CD8-positive, alpha-beta memory T cell (primary cell): ENCODE measurements at places on chromosomes 12 and 14. TPM values are rescaled to one million over a fixed set of nuclear protein-coding genes. Genes with fewer than 3 reads are reported as not detected.

TMEM63C gene
- total RNA-seq = 0.68 TPM

DNA sequence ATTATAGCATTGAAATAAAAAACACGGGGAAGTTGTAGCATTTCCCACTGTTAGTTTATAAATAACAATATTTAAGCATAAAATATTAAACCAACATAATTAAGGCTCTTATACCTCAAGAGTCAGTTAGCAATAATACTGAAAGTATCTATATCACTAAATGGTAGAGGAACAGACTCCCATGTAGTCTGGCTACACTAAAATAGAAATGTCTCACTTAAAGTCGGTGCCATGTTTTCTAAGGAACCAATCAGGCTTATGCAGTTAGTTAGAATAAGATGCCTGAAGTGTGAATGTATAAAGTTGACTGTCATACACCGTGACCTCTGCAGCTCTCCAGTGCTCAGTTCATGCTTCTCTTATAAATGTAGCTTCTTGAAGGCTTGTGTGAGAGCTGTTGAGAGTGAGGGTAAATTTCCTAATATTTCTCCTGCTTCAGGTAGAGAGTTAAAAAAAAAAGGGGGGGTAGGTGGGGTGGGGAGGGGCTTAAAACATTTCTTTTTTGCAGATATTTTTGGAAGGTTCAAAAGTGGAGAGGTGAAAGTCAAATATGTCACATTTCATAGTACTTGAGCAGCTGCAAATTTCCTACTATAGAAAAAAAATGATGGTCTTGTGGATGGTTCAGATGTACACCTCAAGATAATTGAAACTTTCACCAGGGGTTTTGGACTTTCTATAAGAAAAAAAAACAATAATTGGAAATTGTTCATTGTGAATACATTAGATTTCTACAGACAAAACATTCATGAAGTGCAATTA is 64.5 kb downstream of the PTCSC3 start:
- no peaks in the 10 kb centered on the region for H3K4me1 ChIP-seq
- no peak overlapping the region for H3K4me3 ChIP-seq
- no peak overlapping the region for H3K27ac ChIP-seq
- DNase-seq = no peak

MYF6 gene
- not detected for total RNA-seq

DNA sequence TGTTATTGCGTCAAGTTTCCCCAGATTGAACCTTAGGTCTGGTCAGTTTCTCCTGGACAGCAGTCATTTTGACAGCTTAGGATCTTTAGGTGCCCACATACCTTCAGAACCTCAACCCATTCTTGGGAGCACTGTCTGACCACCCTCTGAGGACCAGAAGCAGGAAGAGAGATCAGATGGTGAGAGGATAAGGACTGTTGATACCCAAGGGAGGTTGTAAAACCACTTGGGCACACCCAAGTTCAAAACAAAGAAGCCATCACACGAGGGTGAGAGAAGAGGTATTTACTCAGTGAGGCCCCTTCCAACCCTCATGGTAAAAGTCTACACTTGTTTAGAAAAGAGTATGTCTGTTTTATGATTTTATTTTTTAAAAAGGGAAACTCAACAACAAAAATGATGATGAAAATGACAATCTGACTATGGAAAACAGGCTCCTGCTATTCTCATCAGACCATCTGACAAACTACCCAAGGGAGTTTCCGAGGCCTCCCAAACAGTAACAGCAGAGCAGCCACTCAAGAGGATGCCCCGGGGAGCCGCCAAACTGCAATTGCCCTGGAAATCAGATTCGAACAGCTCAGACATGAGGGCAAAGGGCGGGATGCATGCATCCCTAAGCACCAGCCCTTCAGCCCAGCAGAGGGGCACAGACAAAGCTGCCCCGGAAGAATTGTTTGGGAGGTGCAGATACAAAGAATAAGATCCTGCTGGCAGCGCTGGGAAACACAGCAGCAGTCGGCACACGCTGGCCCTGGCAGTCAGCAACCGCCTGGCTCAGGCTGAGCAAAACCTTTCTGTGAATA is 162.6 kb upstream of the PLEKHG7 start:
- H3K4me1 ChIP-seq = peaks cover 48% of the 10 kb centered on the region
- H3K4me3 ChIP-seq = peak overlapping the region; percentile 16
- DNase-seq = no peak
- no peaks in the 10 kb centered on the region for H3K36me3 ChIP-seq
- no peak overlapping the region for H3K27ac ChIP-seq

- no peaks in the 10 kb centered on the region for H3K36me3 ChIP-seq
- H3K4me1 ChIP-seq = peaks cover 27% of the 10 kb centered on the region
- peak; percentile 74 for DNase-seq
Measured at GRCh38 chr12:6230321-6231110, 30.3 kb downstream of the CD9 start.

SLC38A2 gene
- 202 TPM for total RNA-seq

DNA sequence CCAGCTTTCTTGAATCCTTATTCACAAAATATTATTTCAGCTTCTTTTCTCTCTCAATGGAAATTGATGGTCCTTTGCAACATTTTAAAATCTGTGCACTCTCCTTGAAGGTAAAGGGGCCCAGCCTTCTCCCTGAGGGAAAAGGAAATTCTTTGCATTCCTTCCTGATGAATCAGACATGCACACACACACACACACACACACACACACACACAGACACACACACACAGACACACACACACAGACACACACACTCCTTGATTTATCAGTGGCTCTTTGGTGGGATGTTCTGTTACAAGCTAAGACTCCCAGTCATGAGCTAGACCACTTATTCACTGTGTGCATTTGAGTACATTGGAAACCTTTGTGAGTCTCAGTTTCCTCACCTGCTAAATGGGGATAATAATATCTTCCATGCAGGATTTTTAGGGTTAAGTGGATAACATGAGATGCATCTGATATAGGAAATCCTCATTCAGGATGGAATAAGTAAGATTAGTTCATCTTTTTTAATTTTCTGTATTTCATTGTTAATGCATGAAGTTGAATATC is 45.1 kb upstream of the HMGA2 start:
- no peak overlapping the region for H3K27ac ChIP-seq
- H3K36me3 ChIP-seq = no peaks in the 10 kb centered on the region
- no peak overlapping the region for H3K4me3 ChIP-seq
- no peaks in the 10 kb centered on the region for H3K27me3 ChIP-seq
- no peaks in the 10 kb centered on the region for H3K4me1 ChIP-seq

PTPRO gene
- total RNA-seq = 0.27 TPM

TMPRSS12 gene
- total RNA-seq = not detected

DNA sequence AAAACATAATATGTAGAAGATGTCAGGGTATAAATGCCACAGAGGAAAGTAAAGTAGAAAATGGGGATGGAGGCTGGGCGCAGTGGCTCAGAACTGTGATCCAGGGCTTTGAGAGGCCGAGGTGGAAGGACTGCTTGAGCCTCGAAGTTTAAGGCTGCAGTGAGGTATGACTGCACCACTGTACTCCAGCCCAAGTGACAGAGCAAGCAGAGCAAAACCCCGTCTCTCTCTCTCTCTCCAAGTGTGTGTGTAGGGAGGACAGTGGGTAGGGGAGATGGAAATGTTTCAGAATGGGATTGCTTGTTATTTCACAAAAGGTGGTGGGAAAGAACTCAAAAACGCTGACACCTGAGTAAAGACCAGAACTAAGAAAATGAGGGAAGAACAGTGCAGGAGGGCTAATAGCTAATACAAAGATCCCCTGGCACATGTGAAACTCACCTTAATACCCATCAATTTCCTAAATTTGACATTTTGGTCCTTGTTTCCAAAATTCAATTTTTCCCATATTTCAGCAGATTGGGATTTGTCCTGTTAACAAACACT is 5.7 kb upstream of the ZCCHC8 start:
- peaks cover 9% of the 10 kb centered on the region for H3K4me1 ChIP-seq
- H3K36me3 ChIP-seq = peaks cover 62% of the 10 kb centered on the region
- DNase-seq = no peak
- no peak overlapping the region for H3K4me3 ChIP-seq
- H3K27ac ChIP-seq = no peak overlapping the region
- H3K27me3 ChIP-seq = no peaks in the 10 kb centered on the region

DNA sequence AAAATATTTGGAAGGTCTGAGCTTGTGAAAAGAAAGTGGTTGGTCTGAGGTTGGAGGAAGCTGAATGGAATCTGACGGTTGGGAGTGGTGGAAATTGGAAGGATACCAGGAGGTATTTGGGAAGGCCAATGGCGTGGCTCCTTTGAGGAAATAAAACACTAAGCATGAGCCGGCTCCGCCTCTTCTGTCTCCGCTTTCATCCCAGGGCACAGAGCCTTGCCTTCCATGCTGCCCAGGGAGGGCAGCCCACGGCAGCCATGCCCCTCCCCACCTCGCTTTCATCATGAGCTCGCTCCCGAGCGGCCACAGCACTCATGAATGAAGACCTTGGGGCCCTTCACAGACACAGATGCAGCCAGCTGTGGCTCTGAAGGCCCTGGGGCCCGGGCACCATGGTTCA is 36.2 kb downstream of the HSP90AA1 start:
- H3K4me1 ChIP-seq = no peaks in the 10 kb centered on the region
- peaks cover 23% of the 10 kb centered on the region for H3K36me3 ChIP-seq
- no peak overlapping the region for H3K27ac ChIP-seq
- no peaks in the 10 kb centered on the region for H3K27me3 ChIP-seq
- no peak overlapping the region for H3K4me3 ChIP-seq

SPTB gene
- total RNA-seq = 0.15 TPM

CCDC198 gene
- total RNA-seq = not detected

ELK3 gene
- 24.0 TPM for total RNA-seq

DNA sequence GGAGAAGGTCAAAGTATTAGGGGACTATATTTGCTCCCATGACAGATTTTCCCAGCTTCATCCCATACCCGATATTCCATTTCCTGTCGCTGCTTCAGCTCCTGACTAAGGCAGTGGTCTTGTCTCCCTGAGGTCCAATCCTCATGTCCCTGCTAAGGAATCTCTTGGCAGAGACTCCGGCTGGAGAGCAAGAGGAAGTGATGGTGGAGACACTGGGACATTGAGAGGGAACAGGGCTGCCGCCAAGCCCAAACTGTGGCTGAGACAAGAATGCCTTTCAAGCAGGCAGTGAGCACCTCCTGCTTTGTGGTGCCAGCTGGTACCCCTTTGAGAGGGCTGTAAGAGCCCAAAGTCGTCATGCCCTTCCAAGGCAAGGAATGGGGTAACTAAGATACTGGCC is 5.5 kb downstream of the SP7 start:
- H3K4me3 ChIP-seq = no peak overlapping the region
- no peaks in the 10 kb centered on the region for H3K36me3 ChIP-seq
- H3K27ac ChIP-seq = no peak overlapping the region

DNA sequence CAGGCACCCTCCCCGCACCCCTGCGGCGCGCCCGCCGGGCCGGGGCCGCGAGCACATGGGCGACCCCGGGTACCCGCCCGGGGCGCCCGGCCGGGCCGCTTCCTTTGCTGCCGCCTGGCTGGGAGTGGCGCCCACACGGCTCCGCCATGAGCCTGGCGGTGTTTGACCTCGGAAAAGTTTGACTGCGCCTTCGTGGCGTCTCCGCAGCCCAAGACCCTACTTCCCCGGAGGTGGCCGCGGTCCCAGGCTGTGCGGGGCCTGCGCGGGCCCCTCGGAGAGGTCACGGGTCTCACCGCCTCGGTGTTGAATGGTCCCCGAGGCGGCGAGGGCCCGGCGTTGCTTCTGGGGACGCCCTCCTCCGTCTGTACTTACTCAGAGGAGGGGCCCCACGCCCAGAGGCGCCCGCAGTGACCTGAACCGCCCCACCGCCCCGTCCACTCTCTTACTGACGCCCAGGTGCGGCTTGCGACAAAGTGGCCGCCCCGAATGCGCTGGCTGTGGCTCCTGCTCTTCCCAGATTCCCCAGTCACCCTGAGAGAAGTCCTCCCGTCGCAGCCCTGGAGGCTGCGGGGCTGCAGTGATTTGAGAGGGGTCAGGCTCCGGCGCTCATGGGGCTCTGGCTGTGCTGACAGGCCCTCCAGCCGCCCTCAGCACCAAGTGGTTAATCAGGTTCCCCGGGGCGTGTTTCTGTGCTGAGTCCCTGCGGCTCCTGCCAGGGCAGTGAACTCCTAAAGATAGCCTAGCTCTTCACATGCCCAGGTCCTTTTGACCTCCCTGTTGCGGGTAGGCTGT is 5.8 kb downstream of the KMT5A start:
- H3K4me1 ChIP-seq = peaks cover 23% of the 10 kb centered on the region
- peak overlapping the region; percentile 54 for H3K27ac ChIP-seq
- peak overlapping the region; percentile 32 for H3K4me3 ChIP-seq

DNA sequence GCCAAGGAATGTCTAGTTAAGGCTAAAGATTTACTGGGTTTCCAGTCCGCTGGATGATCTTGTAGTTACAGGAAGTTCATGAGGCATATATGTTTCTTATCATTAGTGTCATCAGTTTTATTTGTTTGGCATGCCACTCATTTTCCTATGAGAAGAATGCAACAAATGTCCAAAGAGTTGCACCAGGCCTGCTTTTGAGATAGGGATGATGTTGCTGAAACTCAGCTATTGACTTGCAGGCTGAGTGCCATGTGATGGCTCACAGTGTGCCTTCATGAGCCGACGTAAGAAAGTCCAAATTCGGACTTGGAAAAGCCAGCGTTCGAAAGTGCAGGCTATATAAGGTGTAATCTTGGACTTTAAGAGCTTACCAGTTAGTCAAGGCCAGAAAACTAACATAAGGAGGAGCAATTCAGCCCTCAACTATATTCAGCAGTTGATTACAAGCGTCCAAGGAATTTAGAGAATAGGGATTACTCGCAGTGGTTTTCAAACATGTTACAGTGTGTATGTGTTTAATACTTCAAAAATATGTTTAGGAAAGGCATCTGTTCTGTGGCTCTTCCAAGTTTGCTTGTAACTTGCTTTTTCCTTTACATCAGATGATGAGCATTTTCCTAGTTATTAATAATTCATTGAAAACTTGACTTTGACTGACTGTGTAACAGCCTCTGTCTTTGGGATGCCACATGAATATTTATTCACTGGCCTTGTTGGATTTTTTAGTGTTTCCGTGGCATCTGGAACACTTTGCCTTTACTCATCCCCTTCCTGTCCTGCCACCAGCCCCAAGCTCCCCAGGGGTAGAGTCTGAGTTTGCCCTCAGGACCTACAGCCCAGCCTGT is 101.3 kb downstream of the LGMN start:
- DNase-seq = no peak
- peak overlapping the region; percentile 17 for H3K4me3 ChIP-seq
- no peaks in the 10 kb centered on the region for H3K36me3 ChIP-seq
- H3K27ac ChIP-seq = no peak overlapping the region
- H3K27me3 ChIP-seq = no peaks in the 10 kb centered on the region

GPD1 gene
- 0.55 TPM for total RNA-seq

- no peak overlapping the region for H3K27ac ChIP-seq
- no peaks in the 10 kb centered on the region for H3K4me1 ChIP-seq
- H3K27me3 ChIP-seq = no peaks in the 10 kb centered on the region
- no peak for DNase-seq
- no peaks in the 10 kb centered on the region for H3K36me3 ChIP-seq
Measured at GRCh38 chr14:90795744-90796143, 20.5 kb downstream of the TTC7B start.

- DNase-seq = no peak
- H3K4me1 ChIP-seq = no peaks in the 10 kb centered on the region
- no peaks in the 10 kb centered on the region for H3K36me3 ChIP-seq
- no peak overlapping the region for H3K27ac ChIP-seq
Measured at GRCh38 chr14:61219673-61220072, 61.5 kb downstream of the TMEM30B start.

- no peak overlapping the region for H3K27ac ChIP-seq
- no peak overlapping the region for H3K4me3 ChIP-seq
- no peaks in the 10 kb centered on the region for H3K4me1 ChIP-seq
Measured at GRCh38 chr12:56803750-56804149, 40.6 kb downstream of the HSD17B6 start.
